ENCODE measurements at places on chromosomes 6 and 20.
A peak's percentile ranks its signal among the peaks of the same experiment; 100 is the strongest.

DNA sequence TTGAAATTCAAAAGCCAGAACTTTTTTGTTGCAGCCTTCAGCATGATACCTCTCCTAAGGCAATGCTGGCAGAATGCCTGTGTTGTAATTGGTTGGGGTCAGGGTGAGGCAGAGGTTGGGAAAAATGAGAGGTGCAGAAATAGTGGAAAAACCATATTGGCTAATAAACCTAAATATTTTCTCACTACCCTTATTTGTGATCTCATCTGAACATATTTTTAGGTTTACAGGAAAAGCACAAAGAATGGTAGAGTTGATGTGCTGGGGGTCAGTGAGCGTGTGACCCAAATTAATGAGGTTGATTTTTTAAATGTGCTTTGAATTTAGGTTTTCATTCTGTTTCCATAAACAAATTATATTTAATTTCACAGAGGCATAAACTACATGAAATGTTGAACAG is 437.3 kb downstream of the HDGFL1 start:
- no peak for DNase-seq

- peak; percentile 39 for DNase-seq
Observed at GRCh38 chr6:138454981-138455706, 44.1 kb downstream of the NHSL1 start.

GRCh38 chr20:58244517-58245030 is 16.1 kb upstream of the ANKRD60 start:
- DNase-seq = no peak

- DNase-seq = no peak
Observed at GRCh38 chr6:100479179-100480035, 14.7 kb upstream of the SIM1 start.

DNA sequence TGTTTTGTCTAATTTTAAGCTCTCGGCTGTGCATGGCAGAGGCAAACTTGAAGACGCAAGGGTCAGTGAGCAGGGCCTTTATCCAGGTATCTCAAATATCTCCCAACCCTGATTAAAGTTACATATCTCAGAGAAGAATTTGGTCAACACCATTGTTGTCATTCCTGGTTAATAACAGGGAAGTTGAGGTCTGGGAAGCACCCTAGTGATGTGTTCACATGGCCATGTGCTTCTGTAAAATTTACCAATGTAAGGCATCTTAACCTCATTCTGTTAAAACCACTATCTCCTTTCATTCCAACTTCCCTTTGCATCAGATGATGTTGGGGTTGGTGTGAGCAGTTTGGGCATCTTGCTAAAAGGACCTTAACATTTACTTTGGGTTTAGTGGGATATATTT is 4.0 kb upstream of the FAM110A start:
- DNase-seq = no peak

GRCh38 chr20:14568701-14569100 is 231.3 kb upstream of the FLRT3 start:
- no peak for DNase-seq

DNA sequence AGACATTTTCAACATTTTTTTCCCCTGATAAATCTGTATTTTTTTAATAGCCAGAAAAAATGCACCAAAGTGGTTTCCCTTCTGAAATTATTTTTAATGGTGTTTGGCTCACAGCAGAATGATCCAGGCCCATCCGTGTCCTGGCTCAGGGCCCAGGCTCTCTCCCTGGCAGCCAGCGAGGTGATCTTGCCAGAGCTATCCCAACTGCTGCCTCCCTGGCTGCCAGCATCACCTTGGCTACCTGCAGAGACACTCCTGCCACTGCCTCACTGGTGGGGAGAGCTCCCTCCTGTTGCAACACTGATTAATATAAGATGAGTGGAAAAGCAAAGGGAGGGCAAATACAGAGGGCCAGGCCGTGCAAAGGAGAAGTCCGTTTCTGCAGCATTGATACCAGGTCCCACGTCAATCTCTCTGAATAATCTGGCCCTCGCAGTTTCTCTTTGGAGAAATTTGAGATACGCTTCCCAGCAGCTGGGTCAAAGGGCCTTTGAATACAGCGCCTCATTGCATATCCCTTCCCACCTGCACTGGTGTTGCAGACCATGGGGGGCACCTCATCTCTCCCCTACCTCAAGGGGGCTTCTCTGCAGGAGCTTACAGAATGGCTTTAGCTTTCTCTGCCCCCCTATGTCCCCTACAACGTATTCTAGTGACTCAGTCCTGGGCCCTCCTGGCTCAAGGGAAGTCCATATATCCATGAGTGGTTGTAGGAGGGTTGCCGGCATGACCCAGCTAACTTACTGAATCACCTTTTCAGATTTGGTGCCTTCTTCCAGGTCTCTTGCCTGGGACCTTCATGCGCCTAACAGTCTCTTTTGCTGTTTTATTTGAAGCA is 12.8 kb upstream of the DSTN start:
- no peak for DNase-seq

GRCh38 chr20:2859330-2860121 is 13.8 kb upstream of the PTPRA start:
- DNase-seq = no peak

GRCh38 chr6:82088978-82089771 is 158.4 kb downstream of the IBTK start:
- no peak for DNase-seq

- no peak for DNase-seq
Observed at GRCh38 chr6:52109171-52109571, 21.8 kb upstream of the PKHD1 start.

- DNase-seq = no peak
Observed at GRCh38 chr20:48745330-48745729, 82.5 kb downstream of the PREX1 start.

GRCh38 chr20:5923493-5923892 is 26.8 kb downstream of the TRMT6 start:
- DNase-seq = no peak

DNA sequence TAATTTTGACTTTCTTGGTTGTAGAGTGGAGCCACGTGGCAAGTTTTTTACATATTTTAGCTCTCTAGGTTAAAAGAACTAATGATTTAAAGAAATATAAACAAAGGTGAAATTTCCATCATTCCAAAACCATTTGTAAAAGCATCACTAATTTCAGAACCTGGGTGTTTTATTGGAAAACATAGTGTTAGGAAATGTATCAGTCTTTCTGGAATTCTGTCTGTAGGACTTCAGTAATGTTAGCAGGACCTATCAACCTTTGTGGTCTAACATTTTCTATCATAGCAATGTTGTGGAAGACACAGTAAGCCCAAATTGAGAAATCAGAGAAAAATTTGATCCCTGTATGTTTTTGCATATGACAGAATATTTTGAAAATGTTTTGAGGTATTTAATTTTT is 28.3 kb downstream of the L3MBTL3 start:
- no peak for DNase-seq

DNA sequence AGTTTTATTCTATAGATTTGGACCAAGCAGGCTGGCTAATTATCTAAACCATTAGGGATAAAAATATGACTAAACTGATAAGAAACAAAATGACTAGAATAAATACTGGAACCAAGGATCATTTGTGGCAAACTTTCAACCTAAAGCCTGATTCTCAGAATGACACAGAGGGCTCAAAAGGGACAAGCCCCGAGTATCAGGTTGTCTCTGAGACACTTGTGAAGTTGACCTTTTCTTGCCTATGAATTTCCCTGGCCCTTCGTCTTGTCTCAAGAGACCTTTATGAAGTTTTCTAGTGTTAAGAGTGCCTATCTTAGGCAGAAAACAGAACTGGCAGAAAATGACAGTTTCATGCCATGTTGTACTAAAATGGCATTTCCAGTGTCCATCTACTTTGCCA is 68.3 kb downstream of the IMPG1 start:
- DNase-seq = no peak

DNA sequence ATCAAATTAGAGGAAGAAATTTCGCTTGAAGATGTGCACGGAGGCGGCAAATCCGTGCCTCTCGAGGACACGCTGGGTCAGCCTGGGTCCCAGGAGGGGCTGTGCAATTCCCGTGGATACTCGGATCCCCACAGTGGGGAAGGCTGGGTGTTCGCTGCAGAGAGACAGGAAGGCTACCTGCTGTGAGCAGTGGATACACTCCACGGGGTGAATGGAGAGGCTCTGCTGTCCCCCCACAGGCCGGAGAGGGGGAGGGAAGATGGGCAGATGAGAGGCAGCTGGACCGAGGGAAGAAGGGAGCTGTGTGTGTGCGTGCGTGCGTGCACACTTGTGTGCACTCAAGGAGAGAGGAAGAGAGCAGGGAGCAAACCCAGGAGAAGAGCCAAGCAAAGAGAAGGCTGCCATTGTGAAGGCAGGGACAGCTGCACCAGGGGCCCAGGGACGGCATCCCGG is 57.3 kb downstream of the SULF2 start:
- DNase-seq = no peak

GRCh38 chr6:158391276-158391675 is 79.0 kb downstream of the TULP4 start:
- no peak for DNase-seq

DNA sequence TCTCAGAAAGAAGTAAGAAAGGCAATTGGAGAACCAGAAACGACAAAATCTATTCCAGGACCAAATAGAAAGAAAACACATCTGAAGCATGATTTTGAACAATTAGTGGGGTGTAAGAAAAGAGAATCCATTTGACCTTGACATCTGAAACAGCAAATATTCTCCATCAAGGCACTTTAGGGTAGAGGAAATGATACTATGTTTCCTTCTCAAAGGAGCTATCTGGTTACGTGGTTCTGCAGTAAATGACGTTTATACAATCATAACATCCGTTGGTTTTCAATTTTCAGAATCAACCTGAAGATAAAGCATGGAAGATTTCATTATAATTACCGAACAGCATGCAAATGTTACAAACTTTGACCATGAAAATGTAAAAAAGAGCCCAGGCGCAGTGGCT is 8.2 kb upstream of the SIGLEC1 start:
- DNase-seq = no peak

DNA sequence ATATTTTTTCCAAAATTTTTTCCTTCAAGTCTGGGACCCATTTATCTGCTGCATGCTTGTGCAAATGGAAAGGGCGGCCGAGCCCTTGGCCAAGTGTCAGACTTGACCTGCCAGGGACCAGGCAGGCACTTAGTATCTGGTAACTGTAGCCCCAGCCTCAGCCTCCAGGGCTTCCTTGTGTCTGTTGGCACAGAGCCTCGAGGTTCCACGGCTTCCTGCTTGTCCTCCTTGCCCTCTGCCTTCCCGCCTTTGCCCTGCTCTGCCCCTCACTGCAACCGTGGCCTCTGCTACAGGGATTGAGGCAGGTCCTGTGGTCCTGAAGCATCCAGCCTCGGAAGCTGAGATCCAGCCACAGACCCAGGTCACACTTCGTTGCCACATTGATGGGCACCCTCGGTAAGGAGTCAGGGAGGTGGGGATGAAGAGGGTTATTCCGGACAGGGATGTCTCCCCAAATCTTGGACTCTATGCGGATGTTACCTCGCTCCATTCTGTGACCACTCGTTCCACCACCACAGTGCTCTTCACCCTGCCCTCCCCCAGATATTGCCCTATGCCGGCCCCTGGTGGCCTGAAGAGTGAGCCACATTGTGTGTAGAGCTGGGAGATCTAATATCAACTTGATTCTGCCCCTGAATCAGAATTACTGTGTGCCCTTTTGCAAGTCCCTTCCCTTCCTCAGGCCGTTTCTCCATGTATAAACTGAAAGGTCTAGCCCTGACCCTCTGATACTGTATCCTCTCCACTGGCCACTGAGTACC is 41.5 kb upstream of the SRF start:
- DNase-seq = no peak

DNA sequence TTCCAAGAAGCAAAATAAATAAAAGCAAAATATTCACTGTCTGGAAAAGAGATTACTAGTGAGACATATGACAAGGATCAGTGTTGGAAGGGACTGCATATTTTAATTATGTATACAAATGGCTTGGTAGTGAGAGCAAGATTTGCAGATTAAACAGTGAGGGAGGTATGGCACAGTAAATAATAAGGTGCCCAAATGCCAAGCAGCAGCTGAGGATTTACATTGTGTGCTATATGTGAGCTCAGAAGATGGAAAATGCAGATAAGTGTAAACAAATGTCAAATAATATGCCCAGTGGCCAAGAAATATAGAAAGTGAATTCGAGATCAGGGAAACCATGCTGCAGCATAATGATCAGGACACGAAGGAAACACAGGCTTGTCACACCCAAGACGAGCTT is 173.8 kb upstream of the NRSN1 start:
- no peak for DNase-seq

DNA sequence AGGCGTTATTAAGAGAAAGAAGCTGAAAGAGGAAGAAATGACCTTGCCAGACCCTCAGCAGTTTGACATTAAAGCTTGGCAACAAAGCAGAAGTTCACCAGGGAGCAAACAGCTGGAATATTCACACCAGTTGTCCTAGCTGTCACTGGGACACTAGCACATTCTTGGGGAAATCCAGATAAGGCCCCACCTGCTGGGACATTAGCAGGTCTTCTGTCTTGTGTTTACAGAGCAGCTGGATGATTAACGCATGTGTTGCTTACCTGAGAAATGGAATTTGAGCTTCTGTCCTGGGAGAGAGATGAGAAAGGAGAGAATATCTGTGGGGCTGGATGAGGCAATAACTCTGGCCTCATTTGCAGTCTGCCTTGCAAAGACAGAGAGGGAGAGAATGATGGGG is 137.6 kb upstream of the RIN2 start:
- no peak for DNase-seq

GRCh38 chr6:24391756-24392405 is 10.9 kb upstream of the MRS2 start:
- no peak for DNase-seq

DNA sequence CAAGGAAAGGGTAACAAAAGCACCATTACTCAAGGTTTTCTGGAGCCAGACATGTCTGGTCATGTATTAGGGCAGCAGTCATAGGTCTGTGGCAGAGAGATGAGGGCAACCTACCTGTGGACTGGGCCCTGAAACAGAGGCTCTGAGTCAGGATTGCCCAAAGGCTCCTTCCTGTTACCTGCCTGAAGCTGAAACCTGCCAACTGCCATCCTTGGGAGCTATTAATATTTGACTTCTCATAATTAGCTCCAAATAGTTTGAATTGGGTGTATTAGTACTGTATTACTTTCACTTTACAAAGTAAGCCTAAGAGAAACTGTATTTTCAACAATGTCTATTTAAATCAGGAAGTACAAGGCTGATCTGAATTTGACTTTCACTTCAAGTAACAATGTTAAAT is 72.0 kb upstream of the TBX18 start:
- no peak for DNase-seq

DNA sequence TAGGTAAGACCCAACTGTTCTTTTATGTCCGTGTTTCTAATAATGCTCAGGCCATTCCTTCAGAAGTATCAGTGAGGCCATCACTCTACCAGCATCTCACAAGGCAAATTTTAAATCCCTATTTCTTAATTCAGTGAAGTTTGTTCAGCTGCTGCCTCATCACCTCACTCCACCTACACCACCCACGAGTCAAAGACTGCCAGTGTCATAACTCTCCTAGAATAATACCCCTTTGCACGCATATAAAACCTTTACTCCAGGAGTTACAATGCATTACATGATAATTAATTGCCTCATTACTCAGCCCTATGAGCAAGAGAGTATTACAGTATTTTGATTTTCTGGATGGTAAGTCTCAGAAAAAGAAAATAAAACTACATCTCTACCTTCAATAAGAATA is 793.6 kb downstream of the TFAP2A start:
- DNase-seq = no peak

GRCh38 chr6:117399924-117400323 is 25.8 kb downstream of the ROS1 start:
- DNase-seq = no peak

All from activated CD4-positive, CD25-positive, alpha-beta regulatory T cell (primary cell).